ENCODE measurements at places on chromosomes 1 and 21.

DNA sequence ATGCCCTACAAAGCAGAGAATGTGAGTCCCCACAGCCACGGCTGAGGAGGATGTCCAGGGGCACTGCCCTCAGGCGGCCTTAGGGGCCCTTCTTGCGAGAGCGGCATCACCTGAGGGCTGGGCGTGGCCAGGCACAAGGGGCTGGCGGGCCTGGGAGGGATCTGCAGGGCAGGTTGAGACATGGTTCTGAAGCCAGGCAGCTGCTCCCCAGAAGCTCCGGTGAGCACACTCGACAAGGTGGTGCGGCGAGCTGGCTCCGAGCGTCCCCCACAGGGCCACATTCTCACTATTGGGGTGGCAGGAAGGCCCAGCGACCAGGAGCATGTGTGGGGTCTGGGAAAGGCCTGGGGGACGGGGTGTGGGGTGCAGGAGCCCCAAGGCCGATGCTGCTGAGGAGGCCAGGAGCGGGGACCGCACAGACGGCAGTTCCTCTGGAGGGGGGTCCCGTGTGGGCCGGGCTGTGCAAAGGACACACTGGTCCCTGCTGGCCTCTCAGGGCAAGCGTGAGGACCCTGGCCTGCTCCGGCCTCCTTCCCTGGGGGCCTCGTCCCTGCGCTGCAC lies 47.2 kb downstream of the MORN1 start:
- DNase-seq = no peak

DNA sequence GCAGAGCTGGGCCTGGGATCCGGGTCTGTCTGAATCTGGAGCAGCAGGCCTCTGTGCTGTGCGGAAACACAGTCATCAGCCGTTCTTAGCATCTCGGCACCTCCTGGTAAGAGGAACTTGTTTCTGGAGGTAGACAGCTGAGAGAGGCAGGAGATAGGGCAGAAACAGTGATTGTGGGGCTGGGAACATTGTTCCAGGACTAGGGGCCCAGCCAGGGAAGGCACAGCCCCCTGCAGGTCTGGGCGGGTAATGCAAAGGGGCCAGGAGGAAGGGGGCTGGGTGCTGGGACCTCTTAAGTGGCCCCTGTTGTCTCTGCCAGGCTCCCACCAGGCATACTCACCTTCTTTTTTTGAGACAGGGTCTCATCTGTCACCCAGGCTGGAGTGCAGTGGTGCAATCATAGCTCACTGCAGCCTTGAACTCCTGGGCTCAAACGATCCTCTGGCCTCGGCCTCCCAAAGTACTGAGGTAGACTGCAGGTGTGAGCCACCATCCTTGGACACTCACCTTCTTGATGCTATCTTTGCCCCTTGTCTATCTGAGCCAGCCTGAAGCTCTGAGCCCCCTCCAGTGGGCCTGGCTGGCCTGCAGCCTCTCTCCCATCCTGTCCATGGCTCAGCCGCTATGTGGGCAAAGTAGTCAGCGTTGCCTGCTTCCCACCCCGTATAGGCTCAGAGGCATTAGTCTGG lies 134.3 kb upstream of the ZBTB40 start:
- DNase-seq = peak; percentile 71

DNA sequence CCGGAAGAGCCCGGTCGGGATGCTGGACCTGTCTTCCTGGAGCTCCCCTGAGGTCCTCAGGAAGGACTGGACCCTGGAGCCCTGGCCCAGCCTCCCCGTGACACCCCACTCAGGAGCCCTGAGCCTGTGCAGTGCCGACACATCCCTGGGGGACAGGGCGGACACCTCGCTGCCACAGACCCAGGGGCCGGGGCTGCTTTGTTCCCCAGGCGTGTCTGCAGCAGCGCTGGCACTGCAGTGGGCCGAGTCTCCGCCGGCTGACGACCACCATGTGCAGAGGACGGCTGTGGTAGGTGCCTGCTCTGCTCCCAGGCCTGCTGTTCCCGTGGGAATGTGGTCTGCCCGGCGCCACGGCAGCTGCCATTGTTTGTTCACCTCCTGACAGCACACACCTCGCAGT lies 42.1 kb upstream of the DIP2A start:
- no peak for DNase-seq

GRCh38 chr21:22728091-22728490 lies 1729.9 kb downstream of the NCAM2 start:
- DNase-seq = no peak

GRCh38 chr1:214552174-214552608 lies 789 bp upstream of the PTPN14 start:
- peak; percentile 39 for DNase-seq

DNA sequence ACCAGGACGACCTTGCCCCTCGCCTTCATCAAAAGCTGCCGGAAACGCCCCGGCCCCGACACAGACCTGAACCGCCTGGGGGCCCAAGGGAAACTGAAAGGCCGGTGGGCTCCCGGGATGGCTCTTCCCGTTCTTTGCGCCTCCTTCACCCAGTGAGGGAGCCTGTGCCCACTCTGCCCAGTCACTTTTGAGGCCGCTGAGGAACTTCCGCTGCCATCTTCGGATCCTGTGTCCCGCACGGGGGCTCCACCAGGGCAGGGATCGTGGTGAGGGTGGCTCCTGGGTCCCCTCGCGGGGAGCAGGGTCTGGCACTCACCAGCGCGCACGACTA lies 104.0 kb downstream of the PPIAL4G start:
- DNase-seq = no peak

GRCh38 chr1:16101623-16102022 lies 28.2 kb upstream of the FAM131C start:
- DNase-seq = no peak

All from GM13976 (cell line).